ENCODE measurements at places on chromosomes 16 and 17. TPM values are rescaled to one million over a fixed set of nuclear protein-coding genes. Genes with fewer than 3 reads are reported as not detected.
A peak's percentile ranks its signal among the peaks of the same experiment; 100 is the strongest.

DNA sequence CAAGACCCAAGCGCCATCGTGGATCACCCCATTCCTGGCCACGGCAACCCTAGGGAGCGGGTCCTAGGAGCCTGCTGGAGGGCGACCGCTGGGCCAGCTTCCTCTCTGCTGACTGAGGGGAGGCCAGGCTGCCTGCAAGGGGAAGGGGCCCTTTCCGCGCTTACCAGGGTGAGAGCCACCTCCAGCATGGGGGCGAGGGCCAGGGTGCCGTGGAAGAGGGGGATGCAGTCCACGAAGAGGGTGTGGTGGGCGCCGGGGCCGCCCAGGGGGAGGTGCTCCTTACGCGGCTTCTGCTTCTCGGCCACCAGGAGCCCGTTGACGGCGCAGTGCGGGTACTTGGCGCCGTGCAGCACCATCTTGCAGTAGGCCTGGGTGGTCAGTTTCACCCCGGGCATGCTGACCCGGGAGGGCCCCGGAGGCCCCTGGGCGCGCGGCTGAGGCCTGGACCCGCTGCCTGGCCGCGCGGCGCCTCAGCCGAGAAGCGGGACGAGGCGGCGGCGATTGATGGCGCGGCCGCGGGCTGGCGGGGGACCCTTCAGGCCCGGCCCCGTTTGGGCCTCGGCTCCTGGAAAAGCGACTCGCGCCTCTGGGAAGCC is 345 bp downstream of the EMC8 start:
- DNase-seq = peak; percentile 45

Gene SLC43A2
- 30.3 TPM for total RNA-seq

- DNase-seq = no peak
These were observed 273.6 kb downstream of the GRIN2A start for GRCh38 chr16:9908613-9909012.

Gene P2RX5
- total RNA-seq = 15.4 TPM

DNA sequence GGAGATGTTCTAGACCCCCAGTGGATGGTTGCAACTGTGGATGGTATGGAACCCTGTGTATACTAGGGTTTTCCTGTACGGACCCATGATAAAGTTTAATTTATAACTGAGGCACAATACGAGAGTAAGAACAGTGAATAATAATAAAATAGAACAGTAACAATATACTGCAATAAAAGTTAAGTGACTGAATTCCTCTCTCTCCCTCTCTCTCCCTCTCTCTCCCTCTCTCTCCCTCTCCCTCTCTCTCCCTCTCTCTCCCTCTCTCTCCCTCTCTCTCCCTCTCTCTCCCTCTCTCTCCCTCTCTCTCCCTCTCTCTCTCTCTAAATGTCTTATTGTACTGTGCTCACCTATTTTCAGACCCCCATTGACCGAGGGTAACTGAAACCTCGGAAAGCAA is 291.0 kb downstream of the IRF8 start:
- no peak for DNase-seq

DNA sequence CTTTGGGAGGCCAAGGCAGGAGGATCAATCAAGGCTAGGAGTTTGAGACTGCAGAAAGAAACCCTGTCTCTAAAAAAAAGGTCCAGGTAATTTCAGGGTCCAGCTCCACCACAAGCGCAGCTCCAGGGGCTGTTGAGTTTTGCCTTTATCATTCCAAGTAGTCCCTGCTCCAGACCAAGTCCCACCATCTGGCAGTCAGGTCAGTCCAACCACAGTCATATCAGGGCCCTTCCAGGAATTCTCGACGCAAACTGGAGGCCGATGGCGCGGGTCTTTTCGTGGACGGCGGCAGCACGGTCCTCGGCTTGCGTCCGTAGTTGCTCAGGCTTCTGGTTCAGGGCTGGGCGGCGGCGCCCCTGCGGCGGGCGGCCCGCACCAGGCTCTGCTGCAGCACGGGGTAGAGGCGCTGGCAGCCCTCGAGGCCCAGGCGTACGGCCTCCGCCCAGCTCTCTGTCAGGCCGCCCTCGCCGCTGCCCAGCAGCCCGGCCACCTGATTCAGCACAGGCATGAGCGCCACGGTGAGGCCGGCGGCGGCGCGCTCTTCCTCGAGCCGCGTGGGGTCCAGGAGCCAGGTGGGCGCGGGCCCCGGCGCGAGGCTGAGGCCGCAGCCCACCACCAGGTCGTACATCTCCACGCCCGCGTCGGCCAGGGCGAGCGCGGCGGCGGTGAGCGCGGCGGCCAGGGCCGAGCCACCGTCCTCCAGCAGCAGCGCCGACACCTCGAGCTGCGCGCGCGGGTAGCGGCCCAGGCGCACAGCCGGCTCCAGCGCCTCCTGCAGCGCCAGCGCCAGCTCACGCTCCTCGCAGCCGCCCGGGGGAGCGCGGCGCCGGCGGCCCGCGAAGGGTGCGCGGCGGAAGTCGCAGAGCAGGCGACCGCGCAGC is 752 bp downstream of the EXOSC6 start:
- peak; percentile 60 for DNase-seq

GRCh38 chr17:74679374-74679773 is 33.3 kb downstream of the CD300LF start:
- no peak for DNase-seq

Gene CA5A
- total RNA-seq = not detected

DNA sequence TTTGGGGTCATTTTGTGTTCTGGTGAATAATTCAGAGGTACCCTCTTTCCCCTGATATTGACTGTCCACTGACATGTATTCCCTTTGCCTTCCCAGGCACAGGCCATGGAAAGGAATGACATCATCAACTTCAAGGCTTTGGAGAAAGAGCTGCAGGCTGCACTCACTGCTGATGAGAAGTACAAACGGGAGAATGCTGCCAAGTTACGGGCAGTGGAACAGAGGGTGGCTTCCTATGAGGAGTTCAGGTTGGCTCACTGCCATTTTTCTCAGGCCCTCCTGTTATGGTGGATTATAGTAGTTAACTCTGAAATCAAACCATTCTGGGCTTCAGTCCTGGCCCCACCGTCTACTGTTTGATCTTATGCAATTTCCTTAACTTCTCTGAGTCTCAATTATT is 1.6 kb upstream of the EFTUD2 start:
- no peak for DNase-seq

Gene PIGW
- total RNA-seq = 8.3 TPM

DNA sequence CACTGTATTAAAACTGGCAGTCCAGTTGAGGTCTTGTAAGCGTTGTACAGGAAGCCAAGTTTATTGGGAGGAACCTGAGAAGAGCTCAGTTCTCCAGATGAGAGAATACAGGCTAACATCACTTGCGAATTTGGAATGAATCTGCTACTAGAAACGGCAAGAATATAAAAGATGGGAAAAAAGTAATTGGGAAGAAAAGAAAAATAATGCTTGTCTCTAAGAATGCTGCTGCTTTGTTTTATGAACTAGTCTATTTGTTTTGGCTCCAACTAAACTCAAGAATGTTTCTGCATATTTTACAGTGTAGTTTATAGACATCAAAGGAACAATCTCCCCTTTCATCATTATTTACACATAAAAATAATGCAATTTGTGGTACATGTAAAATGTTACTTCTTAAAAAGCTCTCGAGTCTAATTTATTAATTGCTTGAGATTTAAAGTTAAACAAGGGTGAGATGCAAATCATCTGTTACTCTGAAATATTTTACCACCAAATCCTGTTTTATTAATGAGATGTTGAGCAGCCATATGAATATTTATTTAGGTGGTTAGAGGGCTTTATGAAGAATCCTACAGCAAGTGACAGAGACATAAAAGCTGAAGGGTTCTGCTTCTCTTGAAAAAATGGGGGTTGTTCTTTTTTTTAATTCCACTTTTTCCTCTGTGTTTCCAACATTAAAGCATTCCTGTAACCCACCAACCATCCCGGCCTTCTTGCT is 162.1 kb upstream of the AXIN2 start:
- DNase-seq = no peak

- no peak for DNase-seq
These were observed 289.8 kb upstream of the FOXF1 start for GRCh38 chr16:86220561-86220960.

GRCh38 chr17:81179861-81180260 is 13.8 kb upstream of the AATK start:
- no peak for DNase-seq

GRCh38 chr16:798666-799065 is 1.9 kb downstream of the GNG13 start:
- no peak for DNase-seq

DNA sequence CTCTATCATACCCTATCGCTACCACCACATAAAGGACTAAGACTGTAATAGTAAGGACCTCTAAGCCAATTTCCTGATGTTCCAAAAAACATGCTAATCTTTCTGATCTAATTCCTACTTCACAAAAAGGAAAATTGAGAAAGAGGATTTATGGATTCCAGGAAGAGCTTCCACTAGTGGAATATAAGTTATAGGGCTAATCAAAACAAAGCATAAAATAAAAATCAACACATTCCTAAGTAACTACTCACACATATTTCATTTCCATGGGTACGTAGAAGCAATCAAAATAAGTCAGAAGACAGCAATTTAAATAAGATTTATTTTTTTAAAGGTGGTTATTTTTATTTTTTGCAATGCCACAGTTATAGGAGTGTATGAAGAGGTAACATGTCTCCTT is 12.4 kb downstream of the CCDC43 start:
- DNase-seq = no peak

DNA sequence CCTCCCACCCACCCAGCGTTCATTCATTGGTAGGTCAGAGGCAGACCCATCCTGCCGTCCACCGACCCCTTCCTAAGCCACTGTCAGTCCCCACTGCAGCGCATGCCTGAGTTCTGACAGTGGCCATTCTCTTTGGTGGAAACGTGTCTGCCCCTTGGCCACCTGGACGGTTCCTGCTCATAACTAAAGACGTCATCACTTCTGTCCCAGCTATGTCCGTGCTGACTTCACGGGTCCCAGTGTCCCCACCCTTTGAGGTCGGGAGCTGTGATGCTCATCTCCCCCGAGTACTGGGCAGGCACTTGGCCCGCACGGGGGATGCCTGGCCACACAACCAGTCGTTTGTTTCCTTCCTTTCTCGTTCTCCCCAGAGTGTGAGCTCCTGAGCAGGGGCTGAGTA is 267.1 kb downstream of the C16orf95 start:
- no peak for DNase-seq

DNA sequence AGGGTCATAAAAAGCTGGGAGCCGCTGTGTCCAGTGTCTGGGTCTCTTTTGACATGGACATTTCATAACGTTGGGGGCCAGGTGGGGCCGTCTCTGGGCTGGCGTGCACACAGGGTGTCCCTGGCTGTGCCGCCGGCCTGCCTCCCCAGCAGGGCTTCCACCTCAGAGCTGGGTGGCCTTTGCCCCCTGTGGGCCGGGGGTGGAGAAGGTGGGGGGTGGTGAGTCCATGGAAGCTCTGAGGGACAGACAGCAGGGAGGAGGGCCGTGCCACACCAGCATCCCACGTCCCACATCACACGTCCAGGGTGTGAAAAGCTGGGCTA is 908 bp upstream of the SNAI3 start:
- no peak for DNase-seq

DNA sequence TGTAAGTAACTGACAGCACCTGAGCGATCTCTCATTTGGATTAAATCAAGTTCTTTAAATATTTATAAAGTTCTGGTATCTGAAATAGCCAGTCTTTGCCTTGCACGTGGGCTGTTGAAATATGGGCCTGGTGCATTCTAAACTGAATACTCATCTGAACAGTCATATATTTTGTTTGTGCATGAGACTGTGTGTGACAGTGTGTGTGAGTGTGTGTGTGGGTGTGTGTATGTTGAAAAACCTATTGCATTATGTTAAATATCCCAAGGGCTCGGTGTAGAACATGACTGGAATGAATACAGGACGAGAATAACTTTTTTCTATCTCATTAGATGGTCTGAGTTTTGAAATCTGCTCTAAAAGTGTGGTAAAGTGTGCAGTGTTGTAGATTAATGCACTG is 82.4 kb upstream of the TOX3 start:
- DNase-seq = no peak

Gene MT1F
- 3.8 TPM for total RNA-seq

- no peak for DNase-seq
These were observed 7.7 kb upstream of the CIBAR2 start for GRCh38 chr16:85120006-85120340.

- DNase-seq = no peak
These were observed 5.3 kb downstream of the ARHGDIA start for GRCh38 chr17:81865733-81866439.

DNA sequence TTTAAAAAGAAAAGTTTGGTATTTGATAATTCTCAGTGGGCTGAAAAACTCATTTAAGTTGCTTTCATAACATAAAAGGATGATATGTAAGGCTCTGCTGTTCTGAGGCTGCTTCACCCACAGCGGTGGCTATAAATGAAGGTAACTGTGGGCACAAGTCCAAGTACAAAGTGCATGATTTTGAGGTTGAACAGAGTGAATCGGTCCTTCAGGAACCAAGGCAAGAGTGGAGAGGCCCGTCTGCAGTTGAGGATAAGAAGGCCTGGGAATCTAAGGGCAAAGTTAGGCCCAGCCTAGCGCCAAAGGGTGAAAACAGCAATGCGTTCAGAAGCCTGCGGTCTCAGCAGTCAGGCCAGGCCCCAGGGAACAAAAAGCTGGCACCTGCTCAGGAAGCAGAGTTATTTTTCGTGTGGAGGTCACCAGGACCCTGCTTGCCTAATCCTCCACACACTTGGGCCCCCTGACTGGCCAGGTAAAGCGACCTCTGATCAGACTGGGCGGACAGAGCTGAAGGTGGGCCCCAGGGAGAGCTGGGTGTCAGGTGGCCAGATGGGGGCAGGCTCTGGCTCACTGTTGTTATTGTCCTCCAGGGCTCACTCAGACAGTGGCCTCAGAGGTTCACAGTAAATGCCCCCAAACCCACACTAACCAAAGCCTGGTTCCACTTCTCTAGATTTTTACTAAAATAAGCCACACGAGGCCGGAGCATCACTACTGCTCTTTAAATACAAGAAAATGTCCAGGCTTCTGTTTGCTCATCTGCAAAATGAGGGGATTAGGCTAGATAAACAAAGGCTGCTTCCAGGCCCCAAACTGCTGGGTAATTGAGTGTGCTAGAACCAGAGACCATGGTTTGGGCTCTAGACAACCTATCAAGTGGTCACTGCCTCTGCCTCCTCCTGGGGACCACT is 46.5 kb downstream of the TEX2 start:
- DNase-seq = no peak

- DNase-seq = no peak
These were observed 6.4 kb downstream of the PDK2 start for GRCh38 chr17:50101346-50102163.

GRCh38 chr17:75371981-75372380 is 33.5 kb downstream of the GRB2 start:
- peak; percentile 33 for DNase-seq

Gene SCNN1G
- not detected for total RNA-seq

- no peak for DNase-seq
These were observed 103.4 kb upstream of the IRX3 start for GRCh38 chr16:54389836-54390494.

DNA sequence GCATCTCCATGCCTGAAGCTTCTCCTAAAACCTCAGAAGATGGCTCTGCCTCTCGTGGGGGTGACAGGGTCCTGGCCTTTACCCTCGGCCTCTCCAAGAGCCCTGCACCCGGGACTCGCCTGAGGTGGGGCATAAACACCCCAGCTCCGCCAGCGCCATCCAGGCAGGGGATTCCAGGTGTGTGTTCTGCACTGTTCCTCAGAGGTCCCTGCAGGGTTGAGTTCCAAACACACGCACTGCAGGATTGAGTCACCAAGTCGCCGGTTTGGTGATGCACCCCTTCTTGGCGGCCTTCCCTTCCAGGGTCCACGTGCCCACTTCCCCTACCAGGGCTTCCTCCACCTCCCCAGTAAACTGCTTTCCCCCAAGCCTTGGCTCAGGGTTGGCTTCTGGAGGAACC is 40.0 kb upstream of the RBFOX3 start:
- DNase-seq = no peak

Gene HSD3B7
- total RNA-seq = 2.1 TPM

GRCh38 chr16:660132-660458 is 7.8 kb upstream of the RHOT2 start:
- no peak for DNase-seq

GRCh38 chr17:1693339-1693738 is 8.7 kb upstream of the PRPF8 start:
- DNase-seq = no peak

All from natural killer cell (primary cell).